CD4-positive, alpha-beta T cell treated with Interleukin-4 for 4 hours (primary cell): ENCODE measurements at places on chromosomes 11 and 22.

DNA sequence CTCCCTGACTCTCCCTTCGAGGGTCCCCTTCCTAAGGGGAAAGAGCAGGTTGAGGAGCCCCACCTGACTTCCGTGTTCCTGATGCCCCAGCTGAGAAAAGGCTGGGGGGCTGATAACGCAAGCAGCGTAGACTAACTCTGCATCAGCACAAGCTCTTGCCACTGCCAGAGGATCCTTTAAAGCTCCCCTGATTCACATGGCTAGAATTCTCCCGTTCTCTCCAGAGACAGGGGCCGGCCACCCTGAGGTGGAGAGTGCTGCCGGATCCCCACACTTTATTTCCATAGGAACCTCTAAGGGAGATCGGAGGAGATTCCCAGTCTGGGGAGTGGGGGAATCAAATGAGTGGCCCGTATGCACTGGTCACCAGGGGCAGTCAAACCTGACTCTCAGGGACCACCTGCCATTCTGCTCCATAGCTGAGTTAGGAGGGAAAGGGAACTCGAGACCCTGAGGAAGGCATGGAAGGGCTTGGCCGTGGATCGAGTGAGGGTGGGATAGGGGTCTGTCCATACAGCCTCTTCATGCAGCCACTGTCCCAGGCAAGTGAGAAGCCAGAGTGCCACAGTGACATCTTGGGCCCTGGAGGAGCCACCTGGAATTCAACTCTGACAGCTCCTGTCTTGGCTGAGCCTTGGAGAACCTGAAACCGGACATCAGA lies 1.4 kb upstream of the VSIG10L2 start:
- DNase-seq = no peak

GRCh38 chr11:11732116-11732515 lies 109.7 kb upstream of the USP47 start:
- DNase-seq = no peak

DNA sequence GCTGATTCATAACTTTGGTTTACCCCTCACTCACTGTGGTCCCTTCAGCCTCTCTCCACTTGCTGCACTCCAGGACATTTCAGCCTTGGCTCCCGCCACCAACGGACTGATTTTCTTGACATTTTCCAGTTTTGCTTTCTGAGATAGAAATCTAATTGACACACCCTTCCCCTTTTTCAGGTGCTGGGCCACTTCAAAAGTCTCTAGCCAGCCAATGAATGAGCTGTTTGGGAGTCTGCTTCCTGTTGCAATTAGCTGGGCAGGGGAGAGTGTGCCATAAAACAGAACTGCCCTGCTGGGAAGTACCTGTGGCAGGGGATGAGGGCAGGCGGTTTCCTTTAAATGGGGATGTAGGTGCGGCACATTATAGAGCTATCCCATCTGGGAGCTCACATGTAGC lies 21.1 kb upstream of the PLET1 start:
- no peak for DNase-seq

- no peak for DNase-seq
Observed at GRCh38 chr11:16587670-16588069, 150.8 kb upstream of the C11orf58 start.

GRCh38 chr11:94117871-94118270 lies 10.8 kb upstream of the PANX1 start:
- no peak for DNase-seq
